ENCODE measurements at places on chromosomes 3 and 15.
A peak's percentile ranks its signal among the peaks of the same experiment; 100 is the strongest.

DNA sequence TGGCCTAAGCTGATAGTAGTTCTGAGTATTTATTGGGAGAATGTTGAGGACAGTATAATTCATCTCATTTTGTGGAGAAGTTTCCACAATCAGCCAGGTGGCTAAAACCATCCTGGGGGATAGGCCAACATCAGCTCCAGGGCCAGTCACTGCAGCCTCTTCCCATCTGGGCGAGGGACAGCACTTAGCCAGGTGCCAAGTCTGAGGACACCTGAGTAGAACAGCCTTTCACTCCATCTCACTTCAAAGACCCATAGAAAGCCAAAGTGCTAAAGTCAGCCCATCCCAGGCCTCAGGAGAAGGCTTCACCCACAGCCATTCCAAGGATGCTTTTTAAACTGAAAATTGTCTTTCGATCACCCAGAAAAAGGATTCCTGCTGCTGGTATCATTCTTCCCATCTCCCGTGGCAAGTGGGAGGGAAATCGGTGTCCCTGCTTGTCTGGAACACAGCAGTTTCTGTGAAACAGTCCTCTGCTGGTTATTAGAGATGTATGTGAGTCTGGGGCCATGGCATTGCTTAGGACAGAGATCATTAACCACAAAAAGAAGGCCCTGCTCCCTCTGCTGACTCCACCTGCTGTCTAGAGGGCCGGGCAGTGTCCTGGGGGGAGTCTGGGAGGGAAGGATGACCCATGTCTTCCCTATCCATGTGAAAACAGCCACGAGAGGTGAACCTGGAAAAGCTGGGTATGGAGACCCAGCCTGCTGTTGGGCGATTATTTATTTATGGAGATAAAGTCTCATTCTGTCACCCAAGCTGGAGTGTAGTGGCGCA, 9.6 kb downstream of the CALML4 start:
- no peak for DNase-seq
- H3K27me3 ChIP-seq = no peaks in the 10 kb centered on the region
- peaks cover 6% of the 10 kb centered on the region for H3K36me3 ChIP-seq
- H3K4me3 ChIP-seq = no peak overlapping the region
- H3K27ac ChIP-seq = no peak overlapping the region

GRCh38 chr3:138062037-138062436, 52.1 kb downstream of the CLDN18 start:
- no peaks in the 10 kb centered on the region for H3K36me3 ChIP-seq
- no peaks in the 10 kb centered on the region for H3K4me1 ChIP-seq

- H3K27ac ChIP-seq = no peak overlapping the region
- H3K4me1 ChIP-seq = peaks cover 4% of the 10 kb centered on the region
- H3K27me3 ChIP-seq = no peaks in the 10 kb centered on the region
- no peak for DNase-seq
These were observed 18.5 kb downstream of the C3orf85 start for GRCh38 chr3:109154979-109155378.

GRCh38 chr3:141323936-141324704, 44.2 kb upstream of the ZBTB38 start:
- no peaks in the 10 kb centered on the region for H3K36me3 ChIP-seq
- no peak overlapping the region for H3K27ac ChIP-seq
- H3K4me3 ChIP-seq = peak overlapping the region; percentile 6
- H3K4me1 ChIP-seq = peaks cover 8% of the 10 kb centered on the region
- H3K27me3 ChIP-seq = no peaks in the 10 kb centered on the region

DNA sequence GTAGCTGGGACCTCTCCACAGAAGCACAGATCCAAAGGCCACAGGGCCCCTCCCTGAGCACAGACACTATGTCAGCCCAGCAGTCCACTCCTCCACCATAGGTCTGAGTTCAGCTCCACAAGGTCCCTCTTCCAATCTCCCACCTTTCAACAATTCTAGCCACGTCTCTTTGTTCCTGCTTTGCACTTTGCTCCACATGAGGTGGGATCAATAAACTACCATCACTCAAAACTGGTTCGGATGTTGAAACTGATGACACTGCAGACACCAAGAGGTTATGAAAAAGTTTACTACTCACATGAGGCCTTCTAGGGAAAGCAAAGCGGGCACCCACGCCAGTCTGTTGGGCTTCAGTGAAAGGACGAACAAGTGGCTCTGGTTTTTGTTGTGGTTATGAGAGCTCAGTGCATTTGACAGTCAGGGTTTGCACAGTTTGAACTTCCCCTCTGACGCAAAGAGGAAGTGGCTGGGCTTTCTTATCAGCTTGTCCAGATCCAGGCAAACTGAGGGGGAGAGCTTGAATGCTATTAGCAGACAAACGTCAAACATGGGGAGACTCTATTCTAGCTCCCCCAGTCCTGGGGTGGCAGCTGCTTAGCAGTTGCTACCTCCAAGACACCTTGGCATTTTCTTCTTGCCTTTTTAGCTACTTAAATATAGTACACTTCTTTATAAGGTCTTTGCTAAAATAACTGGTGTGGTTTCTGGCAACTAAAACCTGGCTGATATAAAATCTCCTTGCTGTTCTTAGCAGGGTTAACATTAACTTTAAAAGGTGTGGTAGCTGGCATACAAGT, 37.8 kb downstream of the ZNF445 start:
- H3K4me1 ChIP-seq = peaks cover 12% of the 10 kb centered on the region
- peak overlapping the region; percentile 0 for H3K4me3 ChIP-seq
- H3K27me3 ChIP-seq = no peaks in the 10 kb centered on the region
- peaks cover 4% of the 10 kb centered on the region for H3K36me3 ChIP-seq

GRCh38 chr15:42020713-42021273, at the start of gene PLA2G4E:
Gene PLA2G4E, minus strand, starts transcription at chr15:42021042. Its CDS starts 12 bp downstream, at chr15:42021030.
- no peaks in the 10 kb centered on the region for H3K4me1 ChIP-seq
- no peaks in the 10 kb centered on the region for H3K27me3 ChIP-seq
- no peaks in the 10 kb centered on the region for H3K36me3 ChIP-seq
- no peak within 1 kb of the TSS for H3K4me3 ChIP-seq
- DNase-seq = no peak
- H3K27ac ChIP-seq = no peak within 1 kb of the TSS

GRCh38 chr3:30682434-30683155, 76.2 kb downstream of the TGFBR2 start:
- H3K36me3 ChIP-seq = peaks cover 10% of the 10 kb centered on the region
- H3K27ac ChIP-seq = peak overlapping the region; percentile 14
- DNase-seq = no peak
- H3K4me1 ChIP-seq = peaks cover 3% of the 10 kb centered on the region
- no peak overlapping the region for H3K4me3 ChIP-seq

GRCh38 chr3:51946796-51947195, 4.6 kb downstream of the PARP3 start:
- no peaks in the 10 kb centered on the region for H3K36me3 ChIP-seq
- no peaks in the 10 kb centered on the region for H3K27me3 ChIP-seq
- DNase-seq = no peak

DNA sequence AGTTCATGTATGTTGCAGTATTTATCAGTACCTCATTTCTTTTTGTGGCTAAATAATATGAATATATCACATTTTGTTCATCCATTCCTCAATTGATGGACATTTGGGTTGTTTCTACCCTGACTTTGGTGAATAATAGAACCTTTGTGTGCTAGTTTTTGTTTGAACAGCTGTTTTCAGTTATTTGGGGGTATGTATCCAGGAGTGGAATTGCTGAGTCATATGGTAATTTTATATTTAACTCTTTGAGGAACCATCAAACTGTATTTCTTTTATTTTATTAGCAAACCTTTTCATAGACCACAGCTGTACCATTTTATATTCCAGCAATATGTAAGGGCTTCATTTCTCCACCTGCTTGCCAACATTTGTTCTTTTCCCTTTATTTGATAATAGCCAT, 38.4 kb upstream of the RBM5 start:
- H3K27ac ChIP-seq = no peak overlapping the region
- peaks cover 3% of the 10 kb centered on the region for H3K36me3 ChIP-seq
- no peaks in the 10 kb centered on the region for H3K4me1 ChIP-seq
- DNase-seq = no peak
- no peak overlapping the region for H3K4me3 ChIP-seq
- no peaks in the 10 kb centered on the region for H3K27me3 ChIP-seq

- peak overlapping the region; percentile 2 for H3K4me3 ChIP-seq
- no peak for DNase-seq
- no peaks in the 10 kb centered on the region for H3K36me3 ChIP-seq
- no peaks in the 10 kb centered on the region for H3K27me3 ChIP-seq
- peaks cover 2% of the 10 kb centered on the region for H3K4me1 ChIP-seq
- H3K27ac ChIP-seq = no peak overlapping the region
These were observed 133.7 kb upstream of the BCL6 start for GRCh38 chr3:187878772-187879518.

DNA sequence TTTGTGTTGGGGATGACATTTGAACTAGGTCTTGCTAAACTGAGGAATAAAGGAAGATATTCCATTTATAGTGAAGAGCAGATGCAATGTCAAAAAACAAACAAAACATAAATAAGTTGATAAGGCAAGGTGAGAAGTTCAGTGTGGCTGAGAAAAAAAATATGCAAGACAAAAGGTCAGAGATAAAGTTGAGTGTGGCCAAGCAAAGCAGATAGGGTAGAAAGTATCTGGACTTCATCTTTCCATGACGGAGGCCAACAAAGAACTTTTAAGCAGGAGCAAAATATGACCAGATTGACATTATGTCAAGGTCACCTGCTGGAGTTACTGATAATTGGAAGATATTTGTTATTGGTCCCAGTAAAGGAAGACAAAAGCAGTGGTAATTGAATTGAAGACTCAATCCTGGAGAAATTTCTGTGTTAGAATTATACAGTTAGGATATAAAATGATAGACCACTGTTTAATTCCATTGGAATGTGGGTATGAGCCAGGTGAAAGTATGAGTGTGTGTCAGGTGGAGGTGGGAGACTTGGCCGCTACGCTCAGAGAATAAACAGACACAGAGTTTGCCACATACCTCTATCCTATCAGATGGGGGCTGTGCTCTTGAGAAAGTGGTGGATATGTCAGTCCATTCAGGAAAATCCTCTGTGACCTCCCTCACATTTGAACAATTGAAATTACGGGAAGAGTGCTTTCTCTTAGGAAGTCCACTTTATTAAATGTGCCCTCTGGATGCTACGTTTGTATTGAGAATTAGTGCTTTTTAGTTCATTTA, 28.1 kb downstream of the ADIPOQ start:
- no peak overlapping the region for H3K4me3 ChIP-seq
- no peak overlapping the region for H3K27ac ChIP-seq
- no peaks in the 10 kb centered on the region for H3K4me1 ChIP-seq
- DNase-seq = no peak
- H3K27me3 ChIP-seq = no peaks in the 10 kb centered on the region
- no peaks in the 10 kb centered on the region for H3K36me3 ChIP-seq

DNA sequence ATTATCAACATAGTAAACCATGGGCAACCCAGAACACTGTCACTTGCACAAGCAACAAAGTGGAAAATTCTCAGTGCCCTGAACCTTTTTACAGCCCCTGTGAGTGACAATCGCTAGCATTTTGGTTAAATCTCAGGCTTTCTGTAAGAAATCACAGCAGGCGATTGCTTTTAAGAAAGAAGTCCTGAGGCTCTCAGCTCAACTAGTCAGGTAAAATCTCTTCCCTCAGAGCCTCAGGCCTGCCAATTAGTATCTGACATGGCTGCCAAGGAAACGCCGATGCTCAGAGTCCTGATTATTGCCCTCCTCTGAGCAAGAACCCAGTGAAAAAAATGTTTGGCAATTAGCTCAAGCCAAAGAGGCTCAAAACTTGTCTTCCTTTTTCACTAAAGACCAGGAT, 530.8 kb downstream of the DIPK2A start:
- H3K4me3 ChIP-seq = no peak overlapping the region
- no peak overlapping the region for H3K27ac ChIP-seq
- no peaks in the 10 kb centered on the region for H3K27me3 ChIP-seq
- no peaks in the 10 kb centered on the region for H3K4me1 ChIP-seq
- H3K36me3 ChIP-seq = no peaks in the 10 kb centered on the region

DNA sequence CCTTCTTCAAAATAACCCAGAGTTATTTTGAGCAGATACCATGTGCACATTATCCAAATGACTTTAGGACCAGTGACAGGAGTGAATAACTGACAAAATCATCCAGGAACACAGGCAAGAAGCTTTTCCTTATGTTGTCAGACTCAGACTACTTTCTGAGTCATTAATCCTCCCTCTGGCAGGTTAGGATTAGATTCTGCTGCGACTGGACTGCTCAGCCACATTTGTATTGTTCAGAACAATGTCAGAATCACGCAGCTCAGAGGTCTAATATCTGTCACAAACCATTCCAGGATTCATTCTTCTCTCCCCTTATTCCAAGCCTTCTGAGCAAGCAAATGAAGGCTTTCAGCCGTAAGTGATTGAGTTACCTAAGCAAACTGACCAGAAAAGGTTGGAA, 34.8 kb upstream of the FAM174B start:
- no peaks in the 10 kb centered on the region for H3K4me1 ChIP-seq
- H3K27me3 ChIP-seq = no peaks in the 10 kb centered on the region
- H3K36me3 ChIP-seq = no peaks in the 10 kb centered on the region
- no peak overlapping the region for H3K4me3 ChIP-seq
- H3K27ac ChIP-seq = no peak overlapping the region

GRCh38 chr3:100538339-100538706, 45.9 kb downstream of the TMEM45A start:
- H3K4me1 ChIP-seq = peaks cover 9% of the 10 kb centered on the region
- H3K36me3 ChIP-seq = no peaks in the 10 kb centered on the region

- H3K4me3 ChIP-seq = no peak overlapping the region
- no peaks in the 10 kb centered on the region for H3K4me1 ChIP-seq
- H3K36me3 ChIP-seq = no peaks in the 10 kb centered on the region
- no peaks in the 10 kb centered on the region for H3K27me3 ChIP-seq
- H3K27ac ChIP-seq = no peak overlapping the region
These were observed 623.5 kb downstream of the EDEM1 start for GRCh38 chr3:5811016-5811415.

- no peaks in the 10 kb centered on the region for H3K4me1 ChIP-seq
- no peak overlapping the region for H3K27ac ChIP-seq
- no peak overlapping the region for H3K4me3 ChIP-seq
- H3K27me3 ChIP-seq = no peaks in the 10 kb centered on the region
These were observed 7.5 kb upstream of the OPA1 start for GRCh38 chr3:193585530-193585929.

DNA sequence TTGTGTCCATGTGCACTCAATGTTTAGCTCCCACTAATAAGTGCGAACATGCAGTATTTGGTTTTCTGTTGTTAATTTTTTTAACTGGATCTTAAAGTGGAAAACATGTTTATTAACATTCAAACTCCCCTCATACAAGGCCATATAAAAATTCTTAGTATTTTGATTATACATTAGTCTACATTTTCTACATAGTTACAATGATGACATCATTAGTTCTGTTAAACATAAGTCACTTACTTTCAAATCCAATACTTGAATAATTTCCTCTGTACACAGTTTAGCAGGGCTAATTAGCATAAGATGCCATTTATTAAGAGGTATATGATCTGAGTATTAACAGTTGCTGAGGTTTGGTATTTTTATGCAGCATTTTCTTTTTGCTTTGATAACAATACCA, 91.3 kb upstream of the CCDC39 start:
- no peaks in the 10 kb centered on the region for H3K4me1 ChIP-seq
- H3K36me3 ChIP-seq = no peaks in the 10 kb centered on the region
- DNase-seq = no peak

DNA sequence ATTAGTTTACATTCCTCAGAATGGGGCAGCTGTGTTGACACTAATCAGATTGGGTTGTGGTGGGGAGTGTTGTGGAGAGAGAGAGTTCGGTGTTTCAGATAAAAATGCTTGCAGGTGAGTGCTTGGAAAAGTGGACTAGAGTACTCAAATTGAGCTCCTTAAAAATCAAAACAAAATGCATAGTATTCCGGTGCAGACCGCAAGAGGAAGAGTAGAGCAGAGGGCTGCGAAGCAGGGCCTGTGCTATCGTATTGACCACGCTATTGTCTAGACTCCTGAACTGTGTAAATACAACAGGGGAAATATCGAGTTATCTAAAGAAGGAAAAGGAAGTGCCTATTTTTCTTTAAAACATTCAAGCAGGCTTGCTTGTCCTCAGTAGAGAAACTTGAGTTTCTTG, 159.5 kb downstream of the TP63 start:
- H3K27me3 ChIP-seq = no peaks in the 10 kb centered on the region
- no peak overlapping the region for H3K4me3 ChIP-seq
- H3K36me3 ChIP-seq = no peaks in the 10 kb centered on the region
- H3K4me1 ChIP-seq = no peaks in the 10 kb centered on the region
- no peak for DNase-seq

Data from liver (tissue), 10 donors.